Left ventricle myocardium inferior (tissue), 1 donor: ENCODE measurements at places on chromosomes 2 and 18. TPM values are rescaled to one million over a fixed set of nuclear protein-coding genes. Genes with fewer than 3 reads are reported as not detected.

The DTNA gene
- 167 TPM for total RNA-seq

The FAP gene
- total RNA-seq: 0.71 TPM

The PTPRN gene
- total RNA-seq: 0.11 TPM

The STARD6 gene
- total RNA-seq: not detected

The ACMSD gene
- not detected for total RNA-seq

The GGCX gene
- 25.5 TPM for total RNA-seq

The SULT1C4 gene
- total RNA-seq: 2.7 TPM

The STRADB gene
- total RNA-seq: 57.5 TPM
